Bronchial smooth muscle cell (primary cell): ENCODE measurements at places on chromosomes 2 and 18. TPM values are rescaled to one million over a fixed set of nuclear protein-coding genes. Genes with fewer than 3 reads are reported as not detected.

Gene ANKRD62
- not detected in 2 replicates for total RNA-seq

Gene IL1F10
- total RNA-seq = not detected in 2 replicates

Gene DNAH7
- 0.94 and 1.6 TPM in 2 replicates for total RNA-seq

Gene IRS1
- 11.7 and 14.5 TPM in 2 replicates for total RNA-seq

Gene SPHKAP
- total RNA-seq = 0.09 TPM in 1 of 2 replicates, not detected in the other

Gene ELOA2
- under 0.01 TPM in 1 of 2 replicates, not detected in the other for total RNA-seq

Gene CYS1
- 3.2 and 5.0 TPM in 2 replicates for total RNA-seq

Gene NTSR2
- under 0.01 TPM in 1 of 2 replicates, not detected in the other for total RNA-seq

Gene APCDD1
- not detected in 2 replicates for total RNA-seq

Gene SCYGR3
- not detected in 2 replicates for total RNA-seq

Gene DSEL
- total RNA-seq = 35.7 and 74.9 TPM in 2 replicates

Gene UGT1A10
- total RNA-seq = not detected in 2 replicates

Gene FTCDNL1
- 1.1 and 1.2 TPM in 2 replicates for total RNA-seq

Gene LRRC30
- total RNA-seq = not detected in 2 replicates
